ENCODE measurements at places on chromosomes 6 and 20.
A peak's percentile ranks its signal among the peaks of the same experiment; 100 is the strongest.

DNA sequence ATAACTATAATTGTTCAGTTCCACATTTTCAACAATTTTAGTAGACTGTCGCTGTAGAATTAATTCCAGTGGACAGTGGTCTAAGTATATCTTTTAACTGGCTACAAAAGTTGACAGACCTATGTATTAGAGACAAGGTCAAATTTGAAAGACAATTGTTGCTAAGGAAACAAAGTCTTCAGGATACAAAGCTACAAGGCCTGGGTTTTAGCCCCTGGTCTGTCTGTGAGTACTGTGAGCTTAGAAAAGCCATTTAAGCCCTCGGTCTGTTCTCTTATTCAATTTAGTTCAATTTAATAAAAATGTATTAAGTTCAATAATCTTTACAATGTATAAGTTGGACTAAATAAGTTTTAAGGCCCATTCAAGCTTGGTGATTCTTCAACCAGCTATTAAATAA is 352.5 kb downstream of the HDGFL1 start:
- DNase-seq, result no peak

GRCh38 chr6:9487128-9487527 is 927.7 kb downstream of the TFAP2A start:
- DNase-seq, result no peak

GRCh38 chr6:28977341-28978132 is 27.6 kb downstream of the ZNF311 start:
- DNase-seq, result peak; percentile 35

DNA sequence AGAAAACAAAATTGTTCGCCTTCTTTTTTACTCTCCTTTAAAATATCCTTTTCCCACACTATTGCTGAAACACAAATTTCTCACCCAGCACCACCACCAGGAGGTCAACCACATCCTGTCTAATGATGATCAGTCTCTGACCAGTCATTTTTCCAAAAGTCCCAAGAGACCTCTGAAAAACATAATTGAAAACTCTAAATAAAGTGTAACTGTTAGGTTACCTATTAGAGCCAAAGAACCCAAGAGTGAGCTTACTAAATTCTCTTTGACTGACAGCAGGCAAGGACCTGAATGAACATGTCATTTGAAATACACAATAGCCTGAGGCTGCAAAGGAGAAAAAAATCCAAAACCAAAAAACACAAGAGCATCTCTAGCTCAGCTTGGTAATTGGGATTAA is 735.4 kb downstream of the CBLN4 start:
- no peak for DNase-seq

- DNase-seq, result no peak
Observed at GRCh38 chr6:131443514-131443913, 129.5 kb upstream of the ARG1 start.

DNA sequence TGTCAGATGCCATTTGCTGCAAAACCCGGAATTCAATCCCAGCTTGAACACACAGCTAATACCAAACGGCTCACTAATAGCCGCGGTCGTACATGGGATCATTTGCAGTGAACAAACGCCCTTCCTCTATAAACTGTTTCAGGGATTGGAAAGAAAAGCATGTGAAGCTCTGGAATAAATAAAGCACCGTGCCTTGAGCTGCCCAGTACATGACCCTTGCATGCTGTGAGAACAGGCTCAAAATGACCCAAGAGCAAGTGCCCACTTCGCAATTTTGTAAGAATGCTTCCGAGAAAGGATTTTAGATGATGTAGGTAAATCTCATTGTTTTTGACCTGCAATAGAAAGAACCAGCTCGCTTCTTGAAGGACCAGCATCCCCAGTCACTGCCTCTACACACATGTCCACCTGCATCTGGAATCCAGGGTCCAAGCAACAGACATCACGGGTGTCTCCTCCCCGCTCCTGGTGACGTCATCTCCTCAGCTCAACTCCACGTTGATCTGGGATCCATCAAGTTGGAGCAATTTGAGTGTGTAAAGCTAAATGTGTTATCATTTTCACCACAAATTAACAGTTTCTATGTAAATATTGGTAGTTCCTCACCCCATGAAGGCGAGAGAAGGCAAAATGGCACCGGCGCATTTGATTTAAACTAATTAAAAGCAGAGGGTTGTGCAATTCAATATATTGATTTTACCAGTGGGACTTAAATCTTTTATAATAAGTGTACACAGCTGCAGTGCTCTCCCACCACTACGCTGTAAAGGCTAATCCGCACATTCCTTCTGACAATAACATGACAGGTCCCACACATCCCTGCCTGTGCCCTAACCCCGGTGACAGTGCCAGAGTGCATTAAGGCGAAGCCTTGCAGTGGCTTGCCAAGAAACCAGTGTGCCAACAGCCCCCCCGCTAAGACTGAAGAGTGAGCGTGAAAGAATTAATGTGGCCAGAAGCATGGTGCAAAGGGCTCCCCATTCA is 6.2 kb downstream of the BMP7 start:
- DNase-seq, result peak; percentile 77

DNA sequence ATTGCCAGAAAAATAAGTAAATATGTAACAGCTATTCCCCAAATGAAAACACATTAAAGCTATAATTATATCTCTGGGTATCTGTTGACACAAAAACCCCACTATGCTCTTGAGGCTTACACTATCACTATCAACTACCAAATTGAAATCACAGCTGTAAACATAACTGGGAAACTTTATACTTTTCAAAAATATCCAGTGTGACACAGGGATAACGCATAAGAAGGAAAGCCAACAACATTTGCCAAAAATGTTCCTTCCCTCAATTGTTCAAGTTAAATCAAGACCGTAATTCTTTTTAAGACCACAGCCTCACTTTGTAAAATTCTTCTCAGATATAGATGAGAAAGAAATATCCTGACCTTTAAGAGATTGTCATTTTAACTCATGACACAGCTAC is 3.1 kb downstream of the ZHX3 start:
- no peak for DNase-seq

DNA sequence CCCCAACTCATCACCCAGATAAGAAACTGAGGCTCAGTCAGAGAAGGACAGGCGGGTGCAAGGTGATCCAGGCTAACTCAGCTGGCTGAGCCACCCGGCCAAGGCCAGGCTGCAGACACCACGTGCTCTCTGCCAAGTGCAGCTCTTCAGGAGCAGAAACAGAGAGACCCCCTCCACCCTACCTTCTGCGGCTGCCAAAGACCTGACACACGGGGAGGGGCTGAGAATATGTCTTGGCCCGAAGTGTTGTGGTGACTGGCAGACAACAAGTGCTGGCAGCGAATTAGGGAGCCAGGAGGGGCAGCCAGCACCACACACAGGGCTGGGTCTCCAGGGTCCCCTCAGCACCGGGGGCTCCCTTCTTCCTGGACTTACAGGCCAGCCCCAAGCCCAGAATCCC is 22.5 kb downstream of the PREX1 start:
- DNase-seq, result no peak

DNA sequence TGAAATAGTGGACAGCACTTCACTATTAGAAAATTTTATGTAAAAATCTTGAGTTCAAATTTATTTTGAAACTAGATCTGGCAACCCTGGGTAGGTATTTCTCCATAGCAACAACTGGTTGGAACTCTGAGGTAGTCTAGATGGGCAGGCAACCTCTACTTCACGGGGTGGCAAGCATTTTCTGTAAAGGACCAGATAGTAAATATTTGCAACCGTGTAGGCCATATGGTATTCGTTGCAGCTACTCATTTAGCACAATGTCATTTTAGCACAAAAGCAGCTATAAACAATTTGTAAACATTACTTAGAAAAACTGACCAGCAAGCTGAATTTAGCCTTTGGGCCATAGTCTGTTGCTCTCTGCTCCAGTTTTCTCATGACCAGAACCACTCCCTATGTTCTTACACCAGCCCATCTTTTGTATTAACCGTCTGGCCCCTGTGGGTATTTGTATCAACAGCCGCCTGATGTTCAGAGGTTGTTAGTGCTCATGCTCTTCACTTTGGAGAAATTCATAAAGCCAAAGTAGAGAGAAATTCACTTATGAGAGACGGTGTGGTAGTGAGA is 29.2 kb downstream of the LGSN start:
- DNase-seq, result no peak

GRCh38 chr6:108721286-108721685 is 126.9 kb upstream of the ARMC2 start:
- no peak for DNase-seq

DNA sequence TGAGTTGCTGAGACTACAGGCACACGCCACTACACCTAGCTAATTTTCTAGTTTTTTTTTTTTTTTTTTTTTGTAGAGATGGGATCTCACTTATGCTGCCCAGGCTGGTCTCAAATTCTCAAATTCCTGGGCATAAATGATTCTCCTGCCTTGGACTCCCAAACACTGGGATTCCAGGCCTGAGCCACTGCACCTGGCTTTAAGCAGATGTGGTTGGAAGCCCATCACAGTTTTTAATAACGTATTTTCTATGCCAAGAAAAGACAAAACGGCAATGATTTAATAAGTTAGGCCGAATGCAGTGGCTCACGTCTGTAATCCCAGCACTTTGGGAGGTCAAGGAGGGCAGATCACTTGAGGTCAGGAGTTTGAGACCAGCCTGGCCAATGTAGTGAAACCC is 456.6 kb downstream of the PRKN start:
- DNase-seq, result no peak

DNA sequence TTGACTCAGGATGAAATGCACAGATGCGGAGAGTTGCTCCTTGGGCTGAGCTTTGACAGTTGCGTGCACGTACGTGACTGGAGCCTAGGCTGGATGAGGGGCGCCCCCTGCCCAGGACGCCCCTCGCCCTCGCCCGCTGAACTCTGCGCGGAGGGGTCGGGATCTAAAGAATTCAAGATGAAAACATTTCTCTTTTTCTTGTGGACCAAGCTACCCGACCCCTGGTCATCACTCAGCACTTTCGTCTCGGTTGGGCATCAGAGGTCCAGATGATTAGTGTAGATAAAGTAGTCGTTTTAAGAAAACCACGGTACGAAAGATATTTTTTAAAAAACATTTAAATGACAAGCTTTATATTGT is 700 bp downstream of the DTD1 start:
- DNase-seq, result no peak

DNA sequence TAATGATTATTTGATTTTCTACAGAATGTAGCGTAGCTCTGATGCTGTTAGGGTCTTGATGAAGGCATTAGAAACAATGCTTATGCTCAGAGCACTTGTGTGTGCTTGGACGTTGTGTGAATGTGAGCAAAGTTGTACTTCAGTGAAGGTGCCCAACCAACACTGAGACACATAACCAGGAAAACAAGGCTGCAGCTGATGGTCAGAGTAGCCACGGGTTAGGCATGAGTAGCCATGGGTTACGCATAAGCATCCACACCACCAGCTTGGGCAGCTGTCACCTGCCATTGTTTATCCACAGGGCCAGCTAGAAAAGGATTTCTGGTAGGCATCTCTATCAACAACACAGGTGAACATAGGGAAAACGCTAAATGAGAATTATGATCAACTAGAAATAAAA is 326.6 kb downstream of the NRN1 start:
- no peak for DNase-seq
